ENCODE measurements at places on chromosomes 3 and 15.

DNA sequence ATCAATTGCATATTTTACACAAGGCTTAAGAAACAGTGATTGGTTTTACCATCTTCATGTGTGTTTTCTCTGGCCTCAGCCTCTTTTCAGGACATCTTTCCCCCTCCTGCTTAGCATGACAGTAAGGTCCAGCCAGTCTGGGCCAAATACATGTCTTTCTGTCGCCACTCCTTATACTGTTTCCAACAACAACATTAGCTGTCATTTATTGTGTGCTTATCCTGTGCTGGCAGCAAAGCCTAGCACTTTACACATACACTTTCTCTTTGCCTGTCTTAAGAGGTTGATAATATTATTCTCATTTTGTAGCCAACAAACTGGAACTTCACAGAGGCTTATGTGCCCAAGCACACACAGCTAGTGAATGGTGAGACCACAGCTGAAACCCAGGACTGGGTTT lies 37.8 kb downstream of the B3GALNT1 start:
- no peak for DNase-seq

GRCh38 chr3:188943591-188943990 lies 228.2 kb upstream of the TPRG1 start:
- DNase-seq: no peak

GRCh38 chr3:128603811-128604775 lies 46.5 kb downstream of the RPN1 start:
- DNase-seq: no peak

GRCh38 chr15:65653341-65653740 lies 31.6 kb downstream of the SLC24A1 start:
- no peak for DNase-seq

- no peak for DNase-seq
Observed at GRCh38 chr3:38214560-38214959, 49.2 kb downstream of the OXSR1 start.

DNA sequence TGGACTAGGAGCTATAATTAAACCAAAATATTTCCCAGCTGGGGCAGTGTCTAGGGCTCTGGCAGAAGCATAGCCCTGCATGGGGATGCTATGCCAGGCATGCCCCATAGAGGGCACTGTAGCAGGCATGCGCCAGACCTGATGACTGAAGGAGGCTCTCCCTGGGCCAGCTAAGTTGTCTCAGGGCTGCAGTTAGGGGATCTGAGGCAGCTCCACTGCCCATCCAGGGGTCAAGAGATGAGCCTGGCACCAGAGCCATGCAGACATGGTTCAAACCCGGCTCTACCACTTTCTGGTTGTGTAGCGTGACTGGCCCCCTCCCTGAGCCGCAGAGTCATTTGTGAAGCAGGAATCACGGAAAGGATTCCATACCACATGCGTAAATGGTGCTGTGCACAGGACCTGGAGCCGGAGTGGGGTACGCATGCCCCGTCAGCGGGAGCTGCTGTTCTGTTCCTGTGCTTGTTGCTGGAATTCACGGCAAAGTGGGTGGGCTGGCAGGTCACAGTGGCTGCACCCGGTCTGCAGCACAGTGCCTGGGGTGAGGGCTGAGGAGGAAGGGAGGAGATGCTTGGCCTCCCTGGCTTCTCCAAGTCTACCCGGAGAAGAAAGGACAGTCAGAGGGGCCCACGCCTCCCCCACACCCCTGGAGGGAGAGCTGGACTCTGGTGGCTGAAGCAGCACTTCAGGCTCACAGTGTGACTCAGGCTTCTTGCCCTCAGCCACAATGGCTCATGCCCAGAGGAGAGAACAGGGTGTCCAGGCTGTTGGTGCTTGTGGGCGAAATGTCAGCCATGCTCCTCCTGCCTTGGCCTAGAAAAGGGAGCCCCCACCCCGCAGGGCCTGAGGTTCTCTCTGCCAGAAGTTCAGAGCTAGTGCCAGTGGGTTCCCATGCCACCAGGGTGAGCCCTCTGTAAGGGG lies 43.1 kb downstream of the DNASE1L3 start:
- DNase-seq: no peak

GRCh38 chr15:101115786-101116680 lies 135.8 kb downstream of the CHSY1 start:
- DNase-seq: peak; percentile 74

DNA sequence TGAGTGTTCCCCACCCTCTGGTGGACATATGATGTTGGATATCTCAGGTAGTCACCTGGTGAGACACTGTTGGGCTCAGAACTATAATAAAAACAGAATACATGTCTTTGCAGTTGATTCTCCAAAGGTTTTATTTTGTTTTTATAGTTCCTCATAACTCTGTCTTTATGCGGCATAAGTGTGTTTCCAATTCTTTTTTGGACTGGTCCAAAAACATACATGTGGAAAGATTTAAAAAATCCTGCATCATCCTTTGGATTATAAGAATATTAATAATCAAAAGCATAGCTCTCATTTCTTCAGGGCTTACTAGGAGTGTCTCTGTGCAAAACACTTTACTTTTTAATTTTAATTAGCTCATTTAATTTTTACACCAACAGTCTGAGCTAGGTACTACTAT lies 71.0 kb upstream of the ANKRD34C start:
- no peak for DNase-seq

- DNase-seq: no peak
Observed at GRCh38 chr3:123621850-123622189, 37.0 kb upstream of the HACD2 start.

- no peak for DNase-seq
Observed at GRCh38 chr3:169527507-169527906, 136.0 kb downstream of the MECOM start.

DNA sequence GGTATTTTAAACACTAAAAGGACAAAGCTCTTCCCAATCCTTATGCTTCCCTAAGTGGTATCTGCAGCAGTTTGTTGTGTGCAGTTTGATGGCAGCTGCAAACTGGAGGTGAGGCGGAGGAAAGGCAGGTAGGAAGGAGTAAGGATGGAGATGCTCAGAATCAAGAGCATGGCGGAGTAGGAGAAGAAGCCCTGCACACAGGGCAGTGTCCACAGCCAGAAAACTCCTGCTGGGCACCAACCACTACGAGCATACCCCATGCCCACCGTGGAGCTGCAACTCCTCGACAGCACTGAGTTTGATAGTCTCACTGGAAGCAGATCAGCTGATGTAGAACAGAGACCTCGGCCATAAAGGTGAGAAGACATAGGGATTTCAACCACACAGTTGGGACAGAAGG lies 30.3 kb upstream of the ESYT3 start:
- no peak for DNase-seq

GRCh38 chr3:16048435-16049318 lies 125.8 kb upstream of the GALNT15 start:
- DNase-seq: no peak

DNA sequence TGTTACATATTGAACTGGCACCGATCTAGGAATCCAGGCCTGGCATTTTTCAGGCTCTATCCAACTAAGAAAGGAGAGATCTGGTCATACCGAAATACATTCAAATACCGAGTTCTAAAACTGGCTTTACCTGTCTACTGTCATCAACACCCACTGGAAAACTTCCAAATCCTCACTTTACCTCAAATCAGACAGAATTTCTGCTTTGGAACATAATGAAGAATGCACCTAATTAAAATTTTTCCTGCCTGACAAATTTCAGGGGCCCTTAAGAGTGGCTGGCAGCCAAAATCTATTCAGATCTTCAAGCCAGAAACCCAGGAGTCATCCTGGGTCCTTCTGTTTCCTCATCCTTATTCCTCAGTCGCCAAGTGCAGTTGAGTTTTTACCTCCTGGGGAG lies 198.6 kb upstream of the FEZF2 start:
- DNase-seq: no peak

GRCh38 chr3:196044513-196044912 lies 37.4 kb downstream of the TFRC start:
- no peak for DNase-seq

DNA sequence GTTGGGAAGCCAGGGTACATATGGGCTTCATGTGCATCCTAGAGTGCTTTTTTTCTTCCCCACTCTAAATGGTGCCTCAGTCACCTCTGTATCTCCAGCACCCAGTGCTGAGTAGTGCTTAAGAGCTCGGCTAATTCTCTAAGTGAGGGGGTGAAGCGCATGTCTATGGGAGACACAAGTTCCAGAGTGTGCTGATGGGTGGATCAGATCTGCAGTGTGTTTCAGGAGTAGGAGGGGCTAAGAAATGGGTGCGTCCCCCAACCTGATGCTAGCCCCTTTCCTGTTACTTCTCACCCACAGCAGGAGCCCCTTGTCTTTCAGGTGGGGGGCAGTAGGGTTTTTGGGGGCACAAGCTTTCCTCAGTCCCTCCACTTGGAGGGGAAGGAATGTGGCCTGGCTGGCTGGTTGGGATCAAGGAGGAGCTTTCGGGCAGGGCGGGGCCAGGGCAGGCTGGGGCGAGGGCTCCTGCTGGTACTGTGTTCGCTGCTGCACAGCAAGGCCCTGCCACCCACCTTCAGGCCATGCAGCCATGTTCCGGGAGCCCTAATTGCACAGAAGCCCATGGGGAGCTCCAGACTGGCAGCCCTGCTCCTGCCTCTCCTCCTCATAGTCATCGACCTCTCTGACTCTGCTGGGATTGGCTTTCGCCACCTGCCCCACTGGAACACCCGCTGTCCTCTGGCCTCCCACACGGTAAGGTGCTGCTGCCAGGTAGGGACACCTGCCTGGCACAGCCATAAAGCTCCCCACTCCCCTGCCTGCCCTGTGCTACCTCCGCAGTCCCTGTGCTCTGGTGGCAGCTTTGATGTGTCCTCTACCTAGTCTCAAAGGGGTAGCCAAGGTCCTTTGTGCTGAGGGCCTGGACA lies at the start of gene IL17RE:
Gene IL17RE (plus strand): TSS at position 477 of the 866 bp plus-strand sequence. CDS start 85 bp downstream, at position 562.
- no peak for DNase-seq
